ENCODE measurements at places on chromosomes 1 and 21.

- no peak for DNase-seq
Measured at GRCh38 chr1:9590201-9590600, 1.5 kb downstream of the TMEM201 start.

GRCh38 chr1:8970870-8971337, 25.2 kb downstream of the CA6 start:
- DNase-seq, result no peak

- DNase-seq, result no peak
Measured at GRCh38 chr1:108043707-108044106, 78.7 kb upstream of the VAV3 start.

GRCh38 chr1:88552226-88552625, 131.8 kb upstream of the PKN2 start:
- no peak for DNase-seq

DNA sequence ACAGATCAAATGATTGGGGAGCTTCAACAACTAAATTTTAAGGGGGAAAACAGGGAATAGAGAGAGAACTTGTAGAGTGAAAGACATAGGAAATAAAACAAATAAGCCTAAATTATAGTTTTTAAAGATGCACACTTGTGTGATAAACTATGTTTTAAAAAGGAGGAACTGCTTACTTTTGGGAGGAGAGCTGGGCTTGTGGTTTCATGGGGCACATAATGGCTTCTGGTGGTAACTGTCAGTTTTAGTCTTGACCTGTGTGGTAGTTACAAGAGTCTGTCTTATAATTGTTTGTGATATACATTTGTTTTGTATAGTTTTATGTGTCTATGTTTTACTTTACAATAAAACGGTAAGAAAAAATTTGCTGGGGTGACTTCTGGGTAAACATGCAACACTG, 165.3 kb downstream of the COL24A1 start:
- no peak for DNase-seq

GRCh38 chr1:56939209-56939608, 26.6 kb downstream of the C8B start:
- DNase-seq, result no peak

DNA sequence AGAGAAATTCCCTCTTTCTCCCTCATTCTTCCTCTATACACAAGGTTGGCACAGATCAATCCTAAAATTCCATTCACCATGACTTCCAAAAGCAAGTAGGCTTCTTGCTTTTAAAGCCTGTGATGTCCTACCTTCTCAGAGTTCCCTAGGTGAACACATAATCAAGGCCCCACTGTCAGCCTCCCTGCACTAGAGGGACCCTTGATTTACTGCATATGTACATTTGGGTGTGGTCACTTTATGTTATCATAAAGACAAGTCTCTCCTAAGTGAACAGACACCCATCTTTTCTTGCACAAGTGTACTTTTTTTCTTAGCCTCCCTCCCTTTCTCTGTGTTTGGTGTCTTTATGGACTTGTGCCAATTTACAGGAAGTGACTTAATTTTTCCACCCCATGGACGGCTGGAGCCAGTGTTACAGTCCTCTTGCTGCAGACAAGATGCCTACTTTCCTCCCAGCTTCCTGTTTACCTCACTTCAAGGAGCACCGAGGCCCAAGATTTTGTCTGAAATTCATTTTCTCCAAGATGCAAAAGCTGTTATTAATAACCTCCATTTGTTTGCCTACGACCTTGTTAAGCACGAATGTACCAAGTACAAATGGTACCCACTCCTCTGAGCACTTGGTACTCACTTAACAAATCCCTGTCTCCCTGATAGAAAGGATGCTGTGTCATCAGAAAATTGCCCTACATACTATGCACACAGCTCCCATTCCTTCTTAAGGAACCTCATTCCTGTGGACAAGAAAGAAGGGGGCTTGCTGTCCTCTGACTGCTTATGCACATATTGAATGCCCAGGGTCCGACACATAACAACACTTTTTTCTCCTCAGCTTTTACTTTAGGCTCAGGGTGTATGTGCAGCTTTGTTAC, 82.8 kb upstream of the SLC44A3 start:
- DNase-seq, result no peak

- no peak for DNase-seq
Measured at GRCh38 chr1:51963592-51964308, 26.8 kb downstream of the RAB3B start.

- DNase-seq, result no peak
Measured at GRCh38 chr1:212684076-212684475, 15.6 kb downstream of the BATF3 start.

GRCh38 chr21:25717491-25718147, 17.1 kb downstream of the ATP5PF start:
- no peak for DNase-seq

GRCh38 chr1:216020743-216021345, 402.4 kb downstream of the USH2A start:
- no peak for DNase-seq

DNA sequence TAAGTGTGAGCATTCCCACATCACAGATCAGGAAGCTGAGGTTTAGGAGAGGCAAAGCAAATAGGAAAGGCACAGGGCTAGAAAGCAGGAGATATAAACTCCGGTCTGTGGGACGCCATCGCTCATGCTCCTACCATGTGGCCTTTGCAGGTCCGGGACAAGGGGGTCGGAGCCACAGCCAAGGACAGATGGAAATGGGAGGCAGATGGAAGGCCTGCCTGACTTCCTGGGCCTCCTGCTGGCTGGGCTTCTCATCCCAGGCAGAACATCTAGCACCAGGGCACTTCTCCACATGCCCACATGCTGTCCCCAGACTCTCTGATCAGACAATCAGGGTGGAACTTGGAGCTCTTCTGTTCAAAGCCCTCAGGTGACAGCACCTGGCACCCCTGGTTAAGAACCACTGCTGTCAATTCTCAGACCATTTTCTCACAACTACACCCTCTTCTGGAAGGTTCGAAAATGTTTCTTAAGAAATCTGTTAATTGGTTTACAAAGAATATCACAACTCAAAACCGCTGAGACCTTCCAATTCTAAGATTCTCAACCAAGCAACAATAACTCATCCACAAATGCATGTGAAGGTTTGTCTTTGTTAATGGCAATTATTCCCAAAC, 173.3 kb upstream of the EDN2 start:
- no peak for DNase-seq

GRCh38 chr21:33522297-33522952, 19.5 kb downstream of the GART start:
- no peak for DNase-seq

- DNase-seq, result no peak
Measured at GRCh38 chr1:193103759-193104501, 1.3 kb downstream of the GLRX2 start.

DNA sequence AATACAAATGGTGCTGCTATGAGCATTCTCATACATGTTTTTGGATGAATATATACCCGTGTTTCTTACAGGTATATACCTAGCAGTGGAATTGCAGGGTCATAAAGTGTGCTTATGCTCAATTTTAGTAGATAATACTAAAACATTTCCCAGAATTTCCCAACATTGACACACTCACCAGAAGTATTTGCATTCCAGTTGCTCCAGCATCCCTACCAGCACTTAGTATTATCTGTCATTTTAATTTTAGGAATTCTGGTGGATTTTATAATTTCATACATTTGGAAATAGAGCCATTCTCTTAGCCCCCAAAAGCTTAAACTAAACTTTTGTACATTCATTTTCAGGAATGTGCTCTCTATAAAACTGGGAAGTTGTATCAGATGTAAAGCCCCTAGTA, 67.4 kb upstream of the ZNF326 start:
- DNase-seq, result no peak

- peak; percentile 64 for DNase-seq
Measured at GRCh38 chr1:18875107-18875795, 15.8 kb upstream of the TAS1R2 start.

GRCh38 chr1:18635891-18636595, 5.4 kb downstream of the PAX7 start:
- DNase-seq, result no peak

- no peak for DNase-seq
Measured at GRCh38 chr1:78672428-78672827, 22.8 kb downstream of the IFI44 start.

- no peak for DNase-seq
Measured at GRCh38 chr1:25712299-25712970, 87.6 kb upstream of the SELENON start.

DNA sequence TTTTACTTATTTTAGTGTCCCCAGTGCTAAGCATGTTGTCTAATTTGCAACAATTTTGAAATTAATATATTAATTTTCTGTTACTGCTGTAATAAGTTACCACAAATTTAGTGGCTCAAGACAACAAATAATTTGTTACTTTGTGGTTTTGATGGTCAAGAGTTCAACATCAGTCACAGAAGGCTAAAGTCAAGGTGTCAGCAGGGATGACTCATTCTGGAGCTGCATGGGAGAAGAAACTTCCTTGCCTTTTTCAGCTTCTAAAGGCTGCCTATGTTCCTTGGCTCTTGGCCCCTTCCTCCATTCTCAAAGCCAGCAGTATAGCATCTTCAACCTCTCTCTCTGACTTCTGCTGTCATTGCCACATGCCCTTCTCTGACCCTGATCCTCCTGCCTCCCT, 271.8 kb downstream of the HLX start:
- no peak for DNase-seq

GRCh38 chr1:12760256-12760795, 13.2 kb upstream of the PRAMEF12 start:
- no peak for DNase-seq

- no peak for DNase-seq
Measured at GRCh38 chr1:104132382-104132973, 382.8 kb downstream of the AMY1C start.

DNA sequence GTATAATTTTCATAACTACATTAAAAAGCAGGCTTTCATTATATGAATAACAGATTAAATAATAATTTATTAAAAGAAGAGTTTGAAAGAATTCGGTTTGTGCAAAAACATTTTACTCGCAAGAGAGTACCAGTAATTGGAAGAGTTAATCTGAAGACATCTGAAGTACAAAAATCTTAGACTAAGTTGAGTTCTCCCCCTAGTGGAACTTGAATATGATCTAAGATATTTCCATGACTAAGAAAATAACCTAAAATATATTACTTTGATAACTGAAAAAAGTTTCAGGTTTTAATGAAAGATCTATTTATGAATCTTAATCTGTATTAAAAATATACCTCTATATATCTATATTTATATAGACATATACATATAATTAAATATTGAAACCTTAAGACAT, 112.5 kb upstream of the GFI1 start:
- no peak for DNase-seq

DNA sequence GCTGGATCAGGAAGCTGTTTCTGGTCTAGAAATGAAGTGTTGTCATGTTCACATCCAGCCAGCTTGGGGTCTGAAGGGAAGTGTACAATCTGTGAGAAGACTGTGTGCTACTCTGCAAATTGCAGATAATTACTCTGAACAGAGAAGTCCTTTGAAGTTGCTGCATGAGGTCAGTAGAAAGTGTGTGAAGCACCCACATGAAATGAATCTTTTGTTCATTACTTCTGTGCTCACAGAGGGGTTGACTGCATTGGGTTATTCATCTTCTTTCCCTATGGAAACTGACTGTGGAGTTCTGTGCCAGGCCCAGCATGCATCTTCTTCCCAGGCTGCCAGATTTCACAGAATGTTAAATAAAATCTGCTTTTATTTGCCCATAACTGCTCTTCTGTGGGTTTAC, 47.1 kb downstream of the CTH start:
- no peak for DNase-seq

- DNase-seq, result no peak
Measured at GRCh38 chr21:33396436-33396835, 6.8 kb upstream of the IFNGR2 start.

- DNase-seq, result no peak
Measured at GRCh38 chr1:22625262-22625925, 11.0 kb upstream of the C1QA start.

- no peak for DNase-seq
Measured at GRCh38 chr1:86773341-86774288, 69.2 kb downstream of the SH3GLB1 start.

- no peak for DNase-seq
Measured at GRCh38 chr1:232247669-232248068, 382.3 kb downstream of the SIPA1L2 start.

GRCh38 chr1:16144325-16145029, 11.4 kb downstream of the EPHA2 start:
- no peak for DNase-seq

DNA sequence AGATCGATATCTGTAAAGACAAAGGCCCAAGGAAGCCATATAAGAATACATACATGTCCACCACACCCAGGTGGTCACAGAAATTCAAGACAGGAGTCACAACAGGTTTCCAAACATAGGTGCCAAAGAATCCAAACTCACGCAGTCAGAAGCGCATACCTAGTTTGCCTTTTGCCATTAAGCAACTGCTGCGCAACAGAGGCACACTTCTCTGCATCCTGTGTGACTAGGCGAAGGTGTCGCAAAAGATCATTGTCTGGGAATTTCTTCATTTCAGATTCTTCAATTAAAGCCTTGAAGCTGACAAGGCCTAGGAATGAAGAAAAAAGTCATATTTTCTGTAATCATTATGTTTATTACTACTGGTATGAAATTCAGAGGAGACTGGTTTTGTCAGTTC, 32.2 kb upstream of the SYT2 start:
- DNase-seq, result no peak

- DNase-seq, result no peak
Measured at GRCh38 chr1:231584117-231584516, 42.5 kb upstream of the DISC1 start.

DNA sequence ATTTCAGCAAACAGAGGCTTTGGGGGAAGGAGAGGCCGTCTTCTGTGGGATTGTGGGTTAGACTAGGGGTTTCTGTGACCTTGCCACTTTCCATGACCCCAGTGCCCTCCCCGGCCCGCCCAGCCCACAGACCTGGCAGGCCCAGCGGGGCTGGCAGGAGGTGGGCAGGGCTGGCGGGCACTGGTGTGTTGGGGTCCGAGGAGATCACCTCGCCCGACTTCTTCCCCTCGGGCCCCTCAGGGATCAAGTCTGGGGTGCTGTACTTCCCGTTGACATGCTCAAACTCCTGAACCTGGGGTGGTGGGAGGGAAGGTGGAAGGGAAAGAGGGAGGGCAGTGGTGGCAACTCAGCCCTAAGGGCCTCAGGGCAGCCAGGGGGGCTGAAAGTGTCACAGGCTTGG, 56.3 kb downstream of the CHD5 start:
- no peak for DNase-seq

GRCh38 chr21:42417533-42417932, 13.8 kb downstream of the UBASH3A start:
- peak; percentile 41 for DNase-seq

DNA sequence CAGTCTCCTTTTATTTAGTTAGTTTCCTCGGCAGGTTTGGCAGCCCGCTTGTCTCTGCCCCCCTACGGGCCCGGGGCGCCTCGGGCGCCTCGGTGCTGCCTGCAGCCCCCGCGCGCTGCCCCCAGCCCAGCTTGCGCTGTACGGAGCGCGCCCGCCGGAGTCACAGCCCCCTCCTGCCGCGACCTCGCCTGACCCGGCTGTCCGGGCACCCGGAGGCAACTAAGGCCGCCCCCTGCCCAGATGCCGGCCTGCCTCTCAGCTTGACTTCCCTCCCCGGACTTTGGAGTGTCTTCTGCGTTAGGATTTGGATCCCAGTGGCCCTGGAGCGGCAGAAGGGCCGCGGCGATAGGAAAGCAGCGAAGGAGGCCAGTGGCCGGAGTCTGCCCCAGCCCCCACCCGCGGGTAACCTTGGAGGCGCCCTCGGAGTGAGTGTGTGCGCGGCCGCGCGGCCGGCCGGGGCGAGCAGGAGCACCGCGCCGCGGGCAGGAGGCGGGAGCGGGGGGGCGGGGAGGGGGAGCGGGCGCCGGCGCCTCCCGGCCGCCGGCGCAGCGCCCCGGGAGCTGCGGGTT, 7.6 kb downstream of the CDKN2C start:
- DNase-seq, result no peak

All from stimulated activated CD4-positive, alpha-beta T cell treated with anti-CD3 and anti-CD28 coated beads, Interleukin-4, amount 100 ng/mL, for 4 hours (primary cell).